ENCODE measurements at places on chromosomes 16 and 17. TPM values are rescaled to one million over a fixed set of nuclear protein-coding genes. Genes with fewer than 3 reads are reported as not detected.

Gene HEATR9
- total RNA-seq = not detected

Gene C17orf107
- total RNA-seq = 2.9 TPM

Gene IGFBP4
- total RNA-seq = 18.6 TPM

Gene ITGA2B
- not detected for total RNA-seq

Gene CNGB1
- 1.3 TPM for total RNA-seq

Gene HCRT
- total RNA-seq = not detected

Gene KCNH6
- not detected for total RNA-seq
